ENCODE measurements at places on chromosomes 2 and 18.

DNA sequence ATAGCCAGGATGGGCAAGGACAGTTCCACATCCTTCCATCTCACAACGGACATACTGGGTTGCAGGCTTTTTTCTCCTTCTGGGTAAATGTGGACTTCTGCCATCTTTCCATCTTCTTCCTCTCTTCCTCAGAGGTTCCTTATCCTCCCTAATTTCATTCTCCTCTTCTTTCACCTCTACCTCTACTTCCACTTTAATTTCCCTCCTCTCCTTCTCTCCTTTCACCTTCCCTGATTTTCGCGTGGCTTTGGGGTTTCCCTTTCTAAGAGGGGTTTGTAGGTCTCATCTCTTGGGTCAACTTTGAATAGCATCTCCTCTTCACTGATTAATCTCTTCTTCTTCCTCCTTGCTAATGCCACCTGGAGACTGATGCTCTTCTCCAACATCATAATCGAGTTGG is 17.1 kb downstream of the POLR2D start:
- no peak for DNase-seq

GRCh38 chr2:105865222-105865913 is 120.7 kb downstream of the NCK2 start:
- no peak for DNase-seq

DNA sequence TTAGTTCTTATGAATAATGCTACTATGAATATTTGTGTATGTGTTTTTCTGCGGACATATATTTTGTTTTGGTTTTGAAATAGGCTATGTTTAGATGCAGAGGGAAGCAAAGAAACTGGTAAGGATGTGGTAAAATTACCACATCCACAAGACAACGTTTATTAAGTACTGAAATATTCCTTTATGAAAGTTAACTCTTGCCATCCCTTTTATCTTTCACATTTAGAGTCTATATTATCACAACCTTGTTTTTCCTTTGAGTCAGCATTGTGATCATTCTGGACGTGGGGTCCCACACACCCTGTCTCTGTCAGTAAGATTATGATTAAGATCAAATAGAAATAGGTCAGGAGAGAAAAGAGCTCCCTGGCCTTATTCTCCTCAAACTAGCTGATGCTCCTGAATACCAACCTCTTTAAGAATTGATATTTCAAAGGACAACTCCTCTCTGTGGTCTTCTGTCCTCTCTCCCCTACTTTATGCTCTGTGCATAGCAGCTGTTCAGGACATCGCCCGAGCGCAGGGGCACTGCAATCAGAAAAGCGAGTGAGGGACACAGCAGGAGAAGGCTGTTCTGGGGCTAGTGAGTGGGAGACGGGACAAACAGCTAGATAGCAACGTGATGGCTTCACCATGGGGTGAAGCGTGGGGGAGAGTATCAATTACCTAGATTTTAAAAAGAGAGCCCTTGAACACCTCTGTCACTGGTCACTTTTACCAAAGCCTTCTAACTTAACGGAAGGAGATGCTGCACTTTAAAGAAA is 12.2 kb downstream of the METAP1D start:
- DNase-seq = no peak

GRCh38 chr18:37657493-37657892 is 91.9 kb upstream of the CELF4 start:
- no peak for DNase-seq

DNA sequence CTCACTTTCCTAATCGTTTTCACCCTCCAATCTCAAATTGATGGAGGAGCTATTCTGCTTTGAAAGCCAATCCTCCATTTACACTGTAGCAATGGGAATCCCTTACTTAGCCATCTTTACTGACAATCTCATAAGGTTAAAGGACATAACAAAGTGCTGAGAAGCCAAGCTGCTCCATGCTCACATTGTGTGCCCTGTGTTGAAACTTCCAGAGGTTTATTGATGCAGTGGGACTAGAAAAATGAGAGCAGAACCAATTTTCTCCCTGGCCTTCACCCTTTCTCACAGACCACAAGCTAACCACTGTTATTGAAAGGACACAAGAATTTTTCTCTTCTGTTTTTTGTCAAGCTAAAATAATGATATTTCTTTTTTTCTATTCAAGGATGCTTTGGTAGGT is 63.8 kb downstream of the CSRNP3 start:
- DNase-seq = no peak

DNA sequence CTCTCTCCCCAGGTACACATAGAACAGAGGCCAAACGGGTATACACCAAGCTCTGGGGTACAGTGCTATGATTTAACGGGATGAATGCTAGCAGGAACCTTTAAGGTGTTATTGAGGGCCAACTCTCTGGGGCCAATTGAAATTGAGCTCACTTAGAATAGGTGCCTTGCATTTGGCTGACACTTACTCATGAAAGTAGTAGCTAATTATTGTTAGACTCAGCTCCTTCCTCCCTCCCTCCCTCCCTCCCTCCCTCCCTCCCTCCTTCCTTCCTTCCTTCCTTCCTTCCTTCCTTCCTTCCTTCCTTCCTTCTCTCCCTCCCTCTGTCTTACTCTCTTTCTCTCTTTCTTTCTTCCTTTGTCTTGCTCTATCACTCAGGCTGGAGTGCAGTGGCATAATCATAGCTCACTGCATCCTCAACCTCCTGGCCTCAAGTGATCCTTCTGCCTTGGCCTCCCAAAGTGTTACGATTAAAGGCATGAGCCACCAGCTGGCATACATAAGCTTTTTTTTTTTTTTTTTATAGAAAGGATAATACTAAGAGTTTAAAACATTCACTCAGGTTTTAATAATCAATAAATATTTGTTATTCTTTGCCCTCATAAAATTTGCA is 95.7 kb downstream of the TTC27 start:
- DNase-seq = no peak

- DNase-seq = no peak
Measured at GRCh38 chr18:46480226-46480625, 176.8 kb downstream of the LOXHD1 start.

DNA sequence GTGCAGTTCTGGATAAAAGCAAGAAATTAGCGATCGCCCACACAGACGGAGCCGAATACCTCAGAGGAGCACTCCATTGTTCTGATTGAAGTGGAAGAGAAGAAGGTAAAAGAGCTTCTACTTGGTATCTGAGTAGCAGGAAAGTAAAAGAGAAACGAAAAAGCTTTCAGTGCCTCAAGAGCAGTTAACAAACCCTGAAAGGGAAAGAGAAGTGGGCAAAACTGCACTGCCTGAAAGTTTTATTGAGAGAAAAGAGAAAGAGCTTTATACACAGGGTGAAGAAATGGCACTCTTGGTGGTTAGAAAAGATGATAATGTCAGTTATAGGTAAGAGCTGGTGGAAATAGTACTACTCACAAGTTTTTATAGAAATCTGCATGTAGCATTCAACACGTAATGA is 192.8 kb downstream of the CDCA7 start:
- DNase-seq = no peak

- DNase-seq = no peak
Measured at GRCh38 chr2:215652388-215652787, 216.5 kb upstream of the FN1 start.
